Amniotic epithelial cell (primary cell): ENCODE measurements at places on chromosomes 3 and 15.

DNA sequence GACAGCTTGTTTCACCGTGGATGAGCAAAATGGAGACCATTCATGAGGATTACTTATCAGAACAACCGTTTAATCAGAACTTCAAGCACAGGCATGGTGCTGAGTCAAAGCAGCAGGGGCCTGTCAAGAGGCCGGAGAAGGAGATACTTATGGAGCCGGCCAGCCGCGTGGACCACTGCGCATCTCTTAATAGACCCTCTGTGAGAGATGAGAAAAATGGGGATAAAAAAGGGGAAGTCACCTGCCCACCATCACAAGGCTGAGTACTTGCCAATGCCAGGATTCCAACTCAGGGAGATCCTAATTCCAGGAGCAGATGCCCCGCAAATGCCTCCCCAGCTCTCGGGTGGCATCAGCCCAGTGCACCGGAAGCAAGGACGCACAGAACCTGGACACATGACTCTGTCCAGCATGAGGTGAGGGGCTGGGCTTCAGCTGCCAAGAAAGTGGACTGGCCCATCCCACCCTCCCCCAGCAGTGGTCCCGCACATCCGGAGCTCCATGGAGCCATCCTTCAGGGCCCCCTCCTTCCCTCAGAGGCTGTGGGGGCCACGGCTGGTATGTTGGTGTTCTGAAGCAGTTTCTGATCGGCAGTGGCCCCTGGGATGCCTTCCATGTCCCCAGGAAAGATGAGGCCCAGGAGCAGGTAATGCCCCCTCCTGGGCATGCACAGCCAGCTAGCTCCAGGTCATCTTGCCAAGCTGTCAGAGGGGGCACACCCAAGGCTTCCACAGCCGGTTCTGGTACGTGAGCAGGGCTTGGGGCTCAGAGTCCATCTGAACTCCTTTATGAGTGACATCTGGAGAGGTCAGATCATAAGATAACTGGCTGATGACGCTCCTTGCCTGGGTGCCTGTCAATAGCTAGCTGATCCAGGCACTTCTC lies 143.8 kb downstream of the ATP10A start:
- DNase-seq: no peak

DNA sequence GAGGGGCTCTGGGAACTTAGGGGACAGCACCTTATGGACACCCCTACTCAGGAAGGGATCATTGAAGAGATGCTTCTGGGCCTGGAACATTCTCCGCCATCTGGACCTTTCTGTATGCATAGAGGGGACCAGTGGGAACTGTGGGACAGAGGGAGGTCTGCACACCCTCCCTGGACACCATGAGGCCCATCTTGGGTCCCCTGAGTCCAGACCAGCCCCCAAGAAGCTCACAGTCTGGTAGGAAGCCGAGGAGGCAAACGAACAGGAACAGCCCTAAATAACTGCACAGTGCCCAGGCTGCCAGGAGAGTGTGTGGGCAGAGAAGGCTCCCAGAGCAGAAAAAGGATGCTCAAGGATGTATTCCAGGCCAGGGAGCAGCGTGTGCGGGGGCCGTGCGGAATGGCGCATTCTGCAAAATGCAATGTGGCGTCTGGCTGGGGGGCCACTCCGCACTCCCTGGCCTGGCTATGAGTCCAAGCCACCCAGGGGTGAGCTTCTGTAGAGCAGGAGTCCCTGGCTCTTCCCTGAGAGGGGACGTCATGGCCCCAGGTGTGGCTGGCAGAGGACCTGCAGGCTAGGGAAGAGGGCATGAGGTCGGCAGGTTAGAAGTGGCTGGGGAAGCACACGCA lies 24.5 kb upstream of the KLF13 start:
- no peak for DNase-seq

DNA sequence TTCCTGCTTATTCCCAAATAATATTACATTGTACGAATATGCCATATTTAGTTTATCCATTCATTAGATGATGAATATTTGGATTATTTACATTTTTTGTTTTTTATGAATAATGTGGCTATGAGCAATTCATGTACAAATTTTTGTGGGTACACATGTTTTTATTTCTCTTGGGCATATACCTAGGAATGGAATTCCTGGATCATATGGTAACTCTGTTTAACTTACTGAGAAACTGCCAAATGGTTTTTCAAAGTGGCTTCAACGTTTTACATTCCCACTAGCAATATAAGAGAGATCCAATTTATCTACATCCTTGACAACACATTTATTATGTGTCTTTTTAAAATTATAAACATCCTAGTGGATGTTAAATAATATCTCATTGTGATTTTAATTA lies 362.0 kb upstream of the TMCO5A start:
- no peak for DNase-seq

GRCh38 chr3:157572559-157573270 lies 69.5 kb upstream of the VEPH1 start:
- DNase-seq: peak; percentile 59

DNA sequence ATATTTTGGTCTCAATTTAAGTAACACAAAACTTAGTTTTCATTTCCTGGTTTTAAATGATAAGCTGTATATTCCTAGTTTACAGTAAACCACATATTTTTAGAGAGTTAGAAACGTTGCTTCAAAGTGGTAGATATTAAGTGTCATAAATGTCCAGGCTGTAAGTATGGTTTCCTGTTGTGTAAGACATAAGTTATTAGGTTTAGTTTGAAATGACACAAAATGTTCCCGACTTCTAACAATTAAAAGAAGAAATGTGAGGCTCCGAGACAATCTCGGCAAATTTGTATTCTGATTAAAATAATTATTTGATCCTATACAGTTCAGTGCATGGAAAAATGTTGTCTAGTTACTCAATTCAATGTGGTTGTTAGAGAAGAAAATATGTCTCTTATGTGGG lies 387.3 kb downstream of the EPHA3 start:
- no peak for DNase-seq

DNA sequence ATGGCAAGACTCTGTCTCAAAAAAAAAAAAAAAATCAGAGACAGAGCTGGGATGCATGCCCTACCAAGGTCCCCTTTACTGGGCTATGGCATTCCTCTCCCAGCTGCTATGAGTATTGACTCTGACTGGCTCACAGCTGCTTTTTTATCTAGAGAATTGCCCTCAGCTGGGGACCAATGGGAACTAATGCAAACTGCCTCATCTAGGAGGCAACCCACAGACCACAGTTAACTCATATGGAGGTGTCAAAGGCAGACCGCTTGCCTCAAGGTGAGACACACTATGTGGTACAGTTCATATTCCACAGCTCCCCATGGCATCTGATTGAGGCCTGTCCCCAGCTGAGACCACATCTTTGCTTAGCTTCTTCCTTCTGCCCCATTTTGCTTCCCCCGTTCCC lies 183.5 kb upstream of the EOMES start:
- no peak for DNase-seq

DNA sequence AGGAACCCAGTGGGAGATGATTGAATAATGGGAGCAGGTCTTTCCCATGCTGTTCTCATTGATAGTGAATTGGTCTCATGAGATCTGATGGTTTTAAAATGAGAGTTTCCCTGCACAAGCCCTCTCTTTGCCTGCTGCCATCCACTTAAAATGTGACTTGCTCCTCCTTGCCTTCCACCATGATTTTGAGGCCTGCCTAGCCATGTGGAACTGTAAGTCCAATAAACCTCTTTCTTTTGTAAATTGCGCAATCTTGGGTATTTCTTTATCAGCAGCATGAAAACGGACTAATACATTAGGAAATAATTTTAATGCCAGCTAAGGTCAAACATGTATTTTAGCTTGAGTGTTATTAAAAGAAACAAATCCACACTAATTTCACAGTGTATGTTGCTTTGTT lies 517.6 kb upstream of the ALCAM start:
- DNase-seq: no peak

DNA sequence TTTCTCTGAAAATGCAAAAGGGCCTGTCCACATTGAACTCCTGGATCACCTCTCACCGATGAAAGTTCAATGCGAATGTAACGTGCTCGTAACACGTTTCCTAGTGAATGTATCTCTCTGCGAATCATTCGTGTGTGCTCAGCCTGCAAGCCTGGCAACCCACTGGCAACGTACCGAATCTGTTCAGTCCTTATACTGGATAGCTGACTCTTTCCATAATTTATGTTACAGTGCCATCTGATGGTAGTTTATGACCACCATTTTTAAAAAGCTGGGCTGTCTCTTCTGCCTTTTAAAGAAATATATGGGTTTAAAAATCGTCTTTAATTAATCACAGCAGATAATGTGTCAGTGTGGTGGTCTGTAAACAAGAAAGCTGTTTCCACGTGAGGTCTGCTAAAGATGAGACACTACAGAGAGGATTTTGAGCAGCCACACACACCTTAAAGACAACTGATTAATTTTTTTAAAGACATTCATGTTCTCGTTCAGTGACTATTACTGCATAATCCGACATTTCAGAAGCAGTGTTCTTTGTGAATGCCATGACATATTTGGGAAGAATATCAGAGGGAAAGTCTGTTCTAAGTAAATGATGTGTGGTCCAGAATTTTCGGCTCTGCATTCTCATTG lies 69.4 kb upstream of the FOXP1 start:
- DNase-seq: peak; percentile 62

DNA sequence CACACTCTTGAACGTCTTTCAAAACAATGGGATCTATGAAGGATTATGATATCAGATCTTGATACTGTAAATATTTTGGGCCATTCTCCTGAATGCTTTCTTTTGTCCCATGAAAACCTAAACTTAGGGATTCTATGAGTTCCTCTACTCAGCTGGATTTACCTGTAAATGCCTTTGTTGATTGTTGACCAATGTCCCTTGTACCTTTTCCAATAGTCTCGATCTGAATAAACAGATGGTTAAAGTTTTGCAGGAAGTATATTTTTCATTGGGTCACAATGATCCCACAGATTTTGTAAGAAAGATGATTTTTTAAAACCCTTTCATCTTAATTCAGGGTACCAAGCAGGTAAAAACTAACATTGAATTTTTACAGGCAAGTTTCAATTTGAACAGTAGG lies 634.1 kb downstream of the FHIT start:
- DNase-seq: no peak

DNA sequence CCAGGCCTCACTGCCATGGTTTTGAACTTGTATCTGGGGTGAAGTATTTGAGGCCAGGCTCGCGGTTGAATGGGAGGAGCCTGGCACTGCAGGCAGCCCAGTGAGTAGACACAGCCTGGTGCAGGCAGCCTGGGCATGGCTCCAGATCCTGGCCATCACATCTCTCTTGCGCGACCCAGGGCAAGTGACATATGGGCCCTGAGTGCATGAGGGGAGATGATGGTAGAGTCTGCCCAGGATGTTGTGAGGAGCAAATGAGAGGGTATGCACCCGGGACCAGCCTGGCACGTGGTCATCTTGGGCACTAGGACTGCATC lies 103.5 kb downstream of the TBC1D2B start:
- peak; percentile 72 for DNase-seq

DNA sequence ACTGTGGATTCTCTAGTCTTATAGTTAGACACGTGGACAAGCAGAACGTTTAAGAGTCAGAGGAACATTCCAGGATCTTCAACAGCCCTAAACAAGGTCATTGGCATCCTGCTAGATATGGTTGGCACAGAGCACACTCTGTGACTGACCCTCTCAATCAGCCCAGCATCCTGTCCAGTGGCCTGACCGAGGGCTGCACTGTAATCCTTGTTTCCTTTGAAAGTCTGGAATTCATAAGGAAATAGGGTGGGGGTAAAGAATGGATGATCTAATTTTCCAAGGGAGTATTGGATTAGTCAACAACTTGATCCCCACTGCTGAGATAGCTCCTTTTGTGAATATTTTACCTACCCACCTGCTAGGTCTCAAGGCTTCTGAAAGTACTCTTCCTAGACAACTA lies 94.5 kb upstream of the DLG1 start:
- no peak for DNase-seq

DNA sequence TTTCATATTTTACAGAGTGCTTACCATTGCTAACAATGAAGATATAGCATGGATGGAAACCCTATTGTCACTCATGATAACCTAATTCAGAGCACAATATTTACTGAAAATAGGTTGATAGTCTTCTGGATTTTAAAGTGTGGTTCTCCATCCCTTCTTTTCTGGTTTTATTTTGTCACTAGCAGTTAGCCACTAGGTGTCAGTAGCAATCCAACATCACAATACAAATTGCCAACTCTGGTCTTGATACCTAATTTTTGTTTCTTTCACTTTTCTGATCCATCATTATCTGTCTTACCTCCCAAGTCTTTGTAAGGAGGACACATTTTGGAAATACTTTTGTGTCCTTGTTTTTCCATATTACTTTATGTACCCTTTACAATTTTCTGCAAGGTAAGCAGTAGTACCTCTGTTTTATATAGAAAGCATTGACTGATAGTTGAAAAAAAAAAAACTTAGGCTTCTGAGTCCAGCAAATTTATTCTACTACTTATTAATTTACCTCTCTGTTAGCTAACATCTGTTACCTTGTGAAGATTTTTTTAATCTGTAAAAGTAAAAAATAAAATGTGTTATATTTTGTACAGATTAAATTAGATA lies 28.3 kb upstream of the CRYBG3 start:
- DNase-seq: peak; percentile 50

GRCh38 chr3:192904632-192905289 lies 12.9 kb downstream of the MB21D2 start:
- DNase-seq: no peak

- no peak for DNase-seq
Observed at GRCh38 chr3:187072511-187072910, 66.8 kb downstream of the RPL39L start.

DNA sequence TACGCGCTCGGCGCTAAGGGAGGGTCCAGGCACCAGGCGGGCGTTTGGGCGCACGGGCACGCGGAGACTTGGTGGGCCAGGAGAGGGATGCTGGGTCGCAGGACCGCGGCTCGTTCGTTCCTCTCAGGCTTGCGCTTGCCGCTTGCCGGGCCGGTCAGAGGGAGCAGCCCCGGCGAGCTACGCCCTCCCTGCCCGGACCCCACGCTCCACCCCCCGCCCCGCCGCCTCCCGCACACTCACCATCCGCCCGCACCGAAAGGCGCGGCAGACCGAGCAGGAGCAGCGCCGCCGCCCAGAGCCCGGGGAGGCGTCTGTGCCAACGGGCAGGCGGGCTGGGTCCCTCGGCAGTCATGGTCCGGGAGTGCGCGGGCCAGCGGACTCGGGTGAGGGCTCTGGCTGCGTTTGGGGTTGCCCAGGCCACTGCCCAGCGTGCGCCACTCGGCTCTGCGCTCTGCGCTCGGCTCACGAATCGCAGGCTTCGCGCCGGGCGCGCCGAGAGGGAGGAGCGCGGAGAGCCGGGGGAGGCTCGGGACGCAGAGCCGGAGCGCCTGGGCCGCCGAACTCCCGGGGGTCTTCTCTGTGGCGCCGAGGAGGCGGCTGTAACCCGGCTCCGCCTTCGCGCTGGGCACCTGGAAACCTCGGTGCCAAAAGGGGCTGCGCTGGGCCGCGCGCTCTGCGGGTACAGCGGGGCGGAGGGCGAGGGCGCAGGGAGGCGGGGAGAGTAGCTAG lies at the start of gene SUSD5:
Gene SUSD5, minus strand, starts transcription at position 365 of the 729 bp plus-strand sequence. Its CDS starts 13 bp downstream, at position 352.
- peak; percentile 21 for DNase-seq

DNA sequence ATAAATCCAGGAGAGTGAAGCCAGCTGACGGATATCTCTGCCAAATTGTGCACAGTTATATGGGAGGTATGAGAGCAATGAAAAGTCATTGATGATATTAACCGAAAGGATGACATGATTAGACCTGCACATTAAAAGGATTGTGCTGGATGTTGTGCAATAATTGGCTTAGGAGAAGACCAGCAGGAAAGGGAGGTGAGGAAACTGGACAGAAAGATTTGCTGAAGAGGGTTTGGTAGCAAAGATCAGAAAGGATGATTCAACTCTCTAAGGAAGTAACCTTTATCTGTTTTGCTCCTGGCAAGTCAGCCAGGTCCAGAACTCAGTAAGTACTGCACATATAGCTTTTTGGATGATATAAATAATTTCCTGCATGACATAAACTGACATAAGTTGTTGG lies 704.7 kb downstream of the GRM7 start:
- DNase-seq: no peak

GRCh38 chr15:63506537-63507035 lies 2.2 kb downstream of the USP3 start:
- peak; percentile 36 for DNase-seq
